IPS DF 19.7 (cell line): ENCODE measurements at places on chromosomes 2 and 18.

- no peak for DNase-seq
Observed at GRCh38 chr2:112239862-112240261, 15.0 kb downstream of the ZC3H8 start.

DNA sequence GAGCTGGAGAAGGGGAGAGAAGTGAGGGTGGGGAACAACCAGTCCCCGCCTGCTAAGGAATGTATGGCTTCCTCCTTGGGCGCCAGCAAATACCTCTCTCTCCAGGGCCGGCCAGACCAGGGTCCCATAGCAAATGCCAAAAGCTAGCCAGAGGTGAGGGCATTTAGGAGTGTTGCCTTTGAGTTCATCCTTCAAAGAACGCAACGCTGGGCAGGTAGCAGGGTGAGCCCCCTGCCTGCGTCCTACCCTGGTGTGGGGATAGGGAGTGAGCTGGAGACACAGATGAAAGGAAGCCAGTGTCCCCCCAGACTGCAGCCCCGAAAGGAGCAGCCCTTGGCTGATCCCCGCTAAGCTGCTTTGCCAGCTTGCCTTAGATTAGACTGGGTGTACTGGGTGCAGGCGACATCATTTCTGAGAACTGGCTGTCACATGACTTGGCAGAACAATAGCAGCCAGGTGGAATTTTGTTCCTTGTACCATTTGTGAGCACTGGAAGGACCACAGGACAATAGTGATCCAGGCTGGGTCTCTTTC, 40.4 kb downstream of the KLHL29 start:
- DNase-seq: no peak

DNA sequence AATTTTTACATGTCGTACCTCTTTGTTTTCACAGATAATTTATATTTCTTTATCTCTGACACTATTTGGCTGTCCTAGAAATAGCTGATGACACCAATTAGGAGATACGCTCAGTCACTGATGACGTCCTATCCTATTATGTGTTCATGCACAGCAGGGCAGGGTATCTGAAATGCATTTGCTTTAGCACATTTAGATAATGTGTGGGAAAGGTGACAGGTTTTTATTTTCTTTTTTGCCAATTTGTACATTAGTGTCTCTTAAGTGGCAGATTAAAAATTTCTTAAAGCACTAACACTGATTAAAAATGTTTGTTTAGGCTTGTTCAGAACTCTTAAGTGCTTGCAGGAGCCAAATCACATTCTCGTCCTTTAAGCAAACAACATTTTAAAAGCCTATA, 39.7 kb downstream of the CDC42EP3 start:
- no peak for DNase-seq

DNA sequence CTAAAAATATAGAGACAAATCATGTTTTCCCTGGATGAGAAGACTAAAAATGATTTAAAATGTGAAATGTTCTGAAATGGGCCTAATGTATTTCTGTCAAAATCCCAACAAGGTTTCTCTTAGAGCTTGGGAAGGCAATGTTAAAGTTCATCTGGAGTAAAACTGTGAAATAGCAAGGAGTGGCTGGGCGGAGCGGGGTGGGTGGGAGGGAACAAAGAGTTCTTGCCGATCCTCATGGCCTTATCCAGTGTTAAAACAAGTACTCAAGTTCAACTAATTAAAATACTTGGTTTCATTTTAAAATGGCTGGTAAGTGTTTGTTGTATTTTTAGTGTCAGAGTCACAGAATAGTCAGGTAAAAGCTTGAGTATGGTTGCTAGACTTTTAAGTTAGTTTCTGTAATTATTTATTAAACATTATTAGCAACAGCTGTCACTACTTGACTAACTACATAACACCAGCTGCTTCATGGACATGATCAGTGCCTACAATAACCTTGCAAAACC, 87.3 kb downstream of the RTN4 start:
- DNase-seq: no peak

DNA sequence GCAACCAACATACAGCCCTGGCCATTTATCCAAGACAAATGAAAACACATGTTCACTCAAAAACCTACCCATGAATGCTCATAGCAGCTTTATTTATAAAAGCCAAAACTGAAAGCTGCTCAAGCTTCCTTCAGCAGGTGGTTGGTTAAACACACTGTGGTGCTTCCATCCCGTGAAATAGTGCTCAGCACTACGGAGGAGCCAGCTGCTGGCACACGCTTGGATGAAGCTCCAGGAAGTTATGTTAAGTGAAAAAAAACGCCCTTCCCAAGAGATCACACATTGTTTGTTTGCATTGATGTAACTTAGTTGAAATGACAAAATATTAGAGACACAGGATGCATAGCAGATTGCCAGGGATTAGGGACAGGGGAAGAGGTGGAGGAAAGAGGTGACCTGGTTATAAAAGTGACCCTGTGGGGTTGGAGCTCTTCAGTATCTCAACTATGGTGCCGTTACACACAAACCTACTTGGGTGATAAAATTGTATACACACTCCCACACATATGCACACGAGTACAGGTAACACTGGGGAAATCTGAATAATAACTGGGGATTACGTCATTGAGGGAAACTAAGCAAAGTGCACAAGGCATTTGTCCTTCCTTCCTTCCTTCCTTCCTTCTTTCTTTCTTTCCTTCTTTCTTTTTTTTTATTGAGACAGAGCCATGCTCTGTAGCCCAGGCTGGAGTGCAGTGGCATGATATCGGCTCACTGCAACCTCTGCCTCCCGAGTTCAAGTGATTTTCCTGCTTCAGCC, 6.2 kb upstream of the ALPG start:
- no peak for DNase-seq

- no peak for DNase-seq
Observed at GRCh38 chr2:381941-382727, 94.2 kb upstream of the ALKAL2 start.

DNA sequence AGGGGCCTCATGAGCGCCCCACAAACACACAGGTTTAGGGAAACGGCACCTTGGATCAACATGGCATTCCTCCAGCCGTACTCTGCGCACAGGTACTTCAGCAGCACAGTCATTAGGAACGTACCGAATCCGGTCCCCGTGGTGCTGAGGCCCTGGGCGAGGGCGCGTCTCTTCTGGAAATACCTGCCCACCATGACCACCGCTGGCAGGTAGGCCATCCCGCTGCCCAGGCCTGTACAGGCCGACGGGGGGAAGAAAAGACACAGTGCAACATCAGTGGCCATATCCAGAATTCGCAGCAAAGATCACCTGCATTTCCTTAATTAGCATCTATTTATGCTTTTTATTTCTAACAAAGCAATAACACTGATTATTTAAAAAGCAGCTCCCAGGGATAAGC, 22.2 kb downstream of the SLC16A14 start:
- no peak for DNase-seq

DNA sequence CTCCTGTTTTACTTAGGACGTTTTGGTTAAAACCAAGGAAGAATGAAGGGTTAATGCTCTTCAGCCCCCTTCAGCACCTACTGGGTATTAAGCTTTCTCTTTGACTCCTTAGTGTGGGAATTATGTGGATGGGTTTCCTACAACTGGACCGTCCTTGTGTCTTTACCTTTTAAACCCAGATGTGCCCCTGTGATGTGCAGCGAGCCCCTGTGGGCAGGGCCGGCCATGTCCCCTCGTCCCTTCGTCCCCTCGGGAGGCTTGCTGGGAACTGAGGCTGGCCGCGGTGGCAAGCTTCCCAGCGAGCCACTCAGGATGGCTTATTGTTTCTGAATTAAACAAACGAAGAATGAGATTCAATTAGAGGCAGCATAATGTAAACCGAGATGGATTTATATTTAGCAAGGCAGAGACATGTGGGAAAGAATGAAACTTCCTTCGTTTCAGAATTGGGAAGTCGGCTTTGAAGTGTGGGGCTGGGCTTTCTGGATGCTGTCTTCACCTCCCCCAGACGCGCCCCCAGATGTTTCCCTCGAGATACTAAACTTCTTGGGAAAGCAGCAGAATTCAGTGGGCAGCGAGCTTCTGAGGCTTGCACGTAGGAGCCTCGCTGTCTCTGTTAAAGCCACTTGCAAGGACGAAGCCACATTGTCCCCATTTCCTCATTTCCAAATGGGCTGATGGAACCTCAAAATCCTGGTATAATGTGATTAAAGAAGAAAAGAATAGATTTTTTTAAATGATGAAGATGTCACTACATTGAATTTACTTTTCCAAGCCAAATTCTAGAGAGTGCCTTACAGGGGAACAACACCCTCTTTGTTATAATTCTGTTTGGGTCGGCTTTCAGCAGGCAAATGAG, 146.0 kb downstream of the VAPA start:
- DNase-seq: no peak

DNA sequence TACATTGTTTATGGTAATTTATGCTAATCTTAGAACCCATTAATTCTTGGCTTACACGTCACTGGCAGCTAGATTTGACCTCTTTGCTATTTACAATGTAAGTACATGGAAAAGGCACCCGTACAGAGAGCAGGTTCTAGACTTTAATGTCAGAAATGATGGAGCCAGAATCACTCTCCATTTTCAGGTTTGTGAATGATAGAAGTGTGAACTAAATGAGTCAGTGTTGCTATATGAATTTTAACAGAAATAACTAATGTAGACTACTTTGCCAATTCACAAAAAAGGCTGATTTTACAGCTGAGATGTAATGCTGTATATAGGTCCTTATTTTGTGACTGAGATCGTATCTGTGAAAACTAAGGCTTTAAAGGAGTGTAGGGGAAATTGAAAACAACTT, 214.6 kb downstream of the LDLRAD4 start:
- DNase-seq: no peak

DNA sequence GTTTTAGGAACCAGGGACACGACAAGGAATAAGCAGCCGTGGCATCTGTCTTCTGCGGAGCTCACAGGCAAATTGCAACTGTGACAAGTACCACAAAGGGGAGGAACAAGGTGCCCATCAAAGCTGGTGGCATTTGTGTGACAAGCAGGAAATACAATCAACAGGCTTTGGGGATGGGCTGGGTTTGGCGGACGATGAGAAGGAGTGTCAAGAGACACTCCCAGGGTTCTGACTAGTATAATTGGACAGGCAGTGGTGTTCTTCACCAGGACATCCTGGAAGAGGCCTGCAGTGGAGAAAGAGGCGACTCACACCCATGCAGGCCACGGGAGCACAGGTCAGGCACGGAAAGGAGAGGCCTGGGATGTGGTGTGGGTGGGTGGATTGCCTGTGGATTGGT, 14.2 kb upstream of the SPATA3 start:
- DNase-seq: no peak

- no peak for DNase-seq
Observed at GRCh38 chr2:43004879-43005244, 212.5 kb upstream of the HAAO start.

DNA sequence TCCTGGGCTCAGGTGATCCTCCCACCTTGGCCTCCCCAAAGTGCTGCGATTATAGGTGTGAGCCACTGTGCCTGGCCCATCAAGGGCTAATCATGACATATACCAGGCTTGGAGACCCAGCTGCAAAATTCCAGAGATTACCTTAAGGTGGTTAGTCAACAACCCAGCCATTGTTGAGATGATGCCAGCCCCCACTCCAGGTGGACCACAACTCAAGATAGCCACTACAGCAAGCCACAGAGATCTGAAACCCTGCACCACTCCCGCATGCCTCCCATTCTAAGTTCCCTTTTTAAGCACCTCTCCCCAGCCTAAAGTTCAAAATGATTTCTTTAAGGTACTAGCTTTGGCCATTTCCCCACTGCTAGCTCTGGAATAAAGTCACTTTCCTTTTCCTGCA, 4.6 kb upstream of the CLK1 start:
- no peak for DNase-seq

DNA sequence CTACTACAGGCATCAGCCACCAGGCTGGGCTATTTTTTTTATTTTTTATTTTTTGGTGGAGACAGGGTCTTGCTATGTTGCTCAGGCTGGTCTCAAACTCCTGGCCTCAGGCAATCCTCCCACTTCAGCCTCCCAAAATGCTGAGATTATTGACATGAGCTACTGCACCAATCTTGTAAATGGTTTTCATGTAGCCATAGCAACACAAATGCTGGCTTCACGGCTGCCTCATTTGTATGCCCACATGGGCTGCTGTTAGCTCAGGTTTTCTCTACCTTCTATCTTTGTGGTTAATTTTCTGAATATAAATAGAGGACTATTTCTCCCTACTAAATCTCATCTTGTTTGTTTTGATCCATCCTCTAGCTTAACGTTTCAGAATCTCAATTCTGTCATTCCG, 58.2 kb downstream of the PLEKHM3 start:
- DNase-seq: no peak

GRCh38 chr2:151851761-151852160, 23.5 kb upstream of the ARL5A start:
- DNase-seq: no peak

DNA sequence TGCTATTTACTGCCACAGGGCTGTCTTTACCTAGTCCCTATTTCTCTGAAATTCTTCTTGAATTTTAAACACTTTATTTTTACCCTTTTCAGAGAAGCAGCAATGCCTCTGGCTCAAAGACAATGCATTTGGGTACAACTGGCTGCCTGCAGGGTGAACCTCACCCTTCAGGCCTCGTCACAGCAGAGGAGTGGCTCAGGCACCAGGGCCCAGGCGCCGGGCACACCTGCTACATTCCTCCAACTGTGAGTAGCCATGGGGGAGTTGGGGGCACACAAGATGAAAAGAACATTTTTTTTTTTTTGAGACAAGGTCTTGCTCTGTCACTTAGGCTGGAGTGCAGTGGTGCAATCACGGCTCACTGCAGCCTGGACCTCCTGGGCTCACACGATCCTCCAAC, 74.9 kb upstream of the KCNE4 start:
- DNase-seq: no peak

DNA sequence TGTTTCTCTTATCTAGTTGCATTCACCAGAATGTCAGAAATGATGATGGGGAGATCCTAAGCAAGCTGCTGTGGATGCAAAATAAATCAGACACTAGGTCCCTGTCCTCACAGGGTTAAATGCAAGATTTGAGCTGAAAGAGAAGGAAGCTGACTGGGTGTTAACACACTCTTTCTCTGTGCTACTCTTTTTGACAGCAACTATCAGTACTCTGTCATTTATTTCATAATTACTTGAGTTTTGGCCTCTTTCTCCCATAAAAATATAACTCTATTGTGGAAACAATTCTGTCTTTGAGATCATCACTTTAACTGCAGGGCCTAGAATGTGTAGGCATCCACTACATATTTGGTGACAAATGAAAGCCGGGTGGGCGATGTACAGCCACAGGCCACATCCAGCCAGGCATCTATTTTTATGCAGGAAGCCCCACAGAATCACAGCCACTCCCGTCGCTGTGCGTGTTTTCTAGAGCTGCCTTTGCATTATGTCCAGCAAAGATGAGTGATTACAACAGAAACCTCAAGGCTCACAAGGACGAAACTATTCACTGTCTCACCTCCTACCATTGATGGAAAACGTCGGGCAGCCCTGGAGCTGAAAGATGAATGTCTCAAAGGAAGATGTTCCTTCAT, 849.0 kb downstream of the RNF144A start:
- no peak for DNase-seq

DNA sequence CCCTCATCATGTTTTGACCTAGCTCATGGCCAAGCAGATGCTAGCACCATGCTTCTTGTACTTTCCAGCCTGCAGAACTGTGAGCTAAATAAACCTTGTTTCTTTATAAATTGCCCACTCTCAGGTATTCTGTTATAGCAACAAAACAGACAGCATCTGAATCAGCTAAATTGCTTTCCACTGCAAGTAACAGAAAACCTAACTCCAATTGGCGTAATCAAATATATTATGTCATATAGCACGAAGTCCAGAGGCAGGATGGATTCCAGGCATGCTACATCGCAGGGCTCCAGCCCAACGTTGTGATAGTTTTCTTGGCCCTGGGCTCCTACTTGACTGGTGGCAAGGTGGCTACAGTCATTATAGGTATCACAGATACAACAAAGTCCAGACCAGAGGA, 10.4 kb upstream of the CUL3 start:
- DNase-seq: no peak
